Skin of body (tissue), 3 donors: ENCODE measurements at places on chromosomes 4 and X.

- no peak for DNase-seq
These were observed 6.2 kb upstream of the MOB1B start for GRCh38 chr4:70895811-70896491.

GRCh38 chr4:168374772-168375523, 56.4 kb upstream of the DDX60 start:
- no peak for DNase-seq

DNA sequence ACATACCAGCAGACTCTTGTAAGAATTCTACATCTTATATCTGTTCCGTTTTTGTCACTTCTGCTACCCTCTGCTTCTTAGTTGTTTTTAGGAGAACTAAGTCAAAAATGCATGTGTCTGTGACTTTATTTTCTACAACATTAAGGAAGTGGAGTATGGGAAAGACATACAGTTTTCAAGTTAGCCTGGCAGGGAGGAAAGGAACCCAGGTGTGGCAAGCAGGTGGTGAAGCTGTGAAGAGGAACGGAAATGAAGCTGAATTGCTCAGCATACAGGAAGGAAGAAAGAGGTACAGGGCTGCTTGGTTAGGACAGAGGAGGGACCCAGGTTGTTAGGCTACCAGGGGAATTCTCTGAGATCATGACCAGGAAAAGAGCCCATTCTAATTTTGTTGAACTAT, 9.4 kb downstream of the GPRIN3 start:
- no peak for DNase-seq

DNA sequence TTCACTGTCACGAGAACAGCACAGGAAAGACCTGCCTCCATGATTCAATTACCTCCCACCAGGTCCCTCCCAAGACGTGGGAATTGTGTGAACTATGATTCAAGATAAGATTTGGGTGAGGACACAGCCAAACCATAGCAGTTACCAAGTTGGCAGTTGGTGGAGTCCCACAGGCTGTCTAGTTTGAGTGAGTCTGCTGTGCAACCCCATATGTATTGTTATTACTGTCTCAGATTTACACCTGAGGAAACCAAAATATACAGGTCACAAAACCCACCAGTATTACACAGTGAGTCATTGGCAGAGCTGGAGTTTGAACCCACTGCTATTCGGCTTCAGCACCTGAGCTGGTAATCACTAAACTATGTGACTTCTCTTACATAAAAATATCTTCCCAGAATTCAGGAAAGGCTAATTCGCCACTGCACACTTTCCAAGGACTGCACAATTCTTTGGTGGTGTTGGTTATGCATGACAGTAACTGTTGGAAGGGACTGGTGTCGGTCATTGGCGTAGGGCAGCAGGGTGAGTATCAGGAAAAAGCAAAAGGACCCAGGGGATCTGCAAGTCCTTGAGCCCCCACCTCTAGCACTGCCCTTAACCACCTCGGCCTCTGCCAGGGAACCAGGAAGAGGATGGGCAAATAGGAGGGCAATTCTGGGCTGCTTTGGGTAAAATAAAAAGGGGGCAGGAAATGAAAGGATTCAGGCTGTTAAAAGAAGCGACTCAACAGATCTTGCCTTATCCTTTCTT, 110.1 kb downstream of the USP46 start:
- DNase-seq, result no peak

DNA sequence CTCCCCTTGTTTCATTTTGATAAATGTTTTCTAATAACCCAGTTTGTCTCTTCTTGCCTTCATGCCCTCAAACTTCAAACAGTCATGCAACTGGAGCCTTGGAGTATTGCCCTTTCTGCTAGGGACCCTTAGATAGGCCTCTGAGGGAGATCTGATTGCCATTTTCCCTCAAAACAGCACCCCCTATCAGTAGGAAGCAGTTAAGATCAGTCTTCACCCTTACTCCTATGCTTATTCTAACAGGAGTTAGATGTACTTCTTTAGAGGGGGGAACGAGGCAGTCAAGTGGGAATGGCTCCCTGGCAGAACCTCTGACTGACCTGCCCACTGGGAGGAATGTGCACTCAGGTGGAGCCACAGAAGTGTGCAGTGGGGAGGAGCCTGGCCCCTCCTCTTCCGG, 74.1 kb downstream of the FAM47A start:
- no peak for DNase-seq

DNA sequence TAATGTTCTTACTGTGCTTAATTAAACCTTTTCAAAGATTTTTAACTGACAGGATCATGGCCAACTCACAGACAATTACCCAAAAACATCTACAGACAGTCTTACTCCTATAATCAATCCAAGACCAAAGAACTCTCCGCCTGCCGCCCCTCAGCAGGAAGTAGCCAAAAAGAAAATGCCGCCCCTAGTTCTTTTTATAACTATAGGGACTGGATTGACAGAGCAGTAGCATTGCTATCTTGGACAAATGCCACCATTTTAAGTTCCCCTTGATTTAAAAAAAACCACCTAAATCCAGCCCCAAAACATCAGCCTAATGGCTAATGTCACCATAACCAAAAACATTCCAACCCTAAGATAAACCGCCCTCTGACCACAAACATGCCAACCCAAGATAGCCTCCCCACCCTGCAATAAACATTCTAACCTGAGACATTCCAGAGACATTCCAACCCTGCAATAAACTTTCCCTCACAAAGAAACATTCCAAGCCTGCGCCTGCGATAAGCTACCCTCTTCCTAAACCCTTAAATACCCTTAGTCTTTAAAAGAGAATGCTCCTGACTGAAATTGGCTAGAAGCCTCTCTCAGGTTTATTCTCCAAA, 77.0 kb downstream of the COQ2 start:
- no peak for DNase-seq

DNA sequence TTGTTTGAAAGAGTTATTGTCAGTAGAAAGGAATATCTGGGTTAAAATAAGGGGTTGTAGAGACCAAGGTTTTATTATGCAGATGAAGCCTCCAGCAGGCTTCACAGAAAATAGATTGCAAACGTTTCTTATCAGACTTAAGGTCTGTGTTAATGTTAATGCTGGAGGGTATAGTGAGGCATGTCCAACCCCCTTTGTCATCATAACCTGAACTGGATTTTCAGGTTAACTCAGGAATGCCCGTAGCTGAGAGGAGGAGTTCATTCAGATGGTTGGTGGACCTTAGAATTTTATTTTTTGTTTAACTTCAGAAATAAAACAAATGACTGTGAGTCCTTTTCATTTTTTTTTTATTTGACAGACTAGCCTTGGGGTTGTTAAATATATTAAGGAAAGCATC, 354.1 kb downstream of the GPM6A start:
- no peak for DNase-seq

DNA sequence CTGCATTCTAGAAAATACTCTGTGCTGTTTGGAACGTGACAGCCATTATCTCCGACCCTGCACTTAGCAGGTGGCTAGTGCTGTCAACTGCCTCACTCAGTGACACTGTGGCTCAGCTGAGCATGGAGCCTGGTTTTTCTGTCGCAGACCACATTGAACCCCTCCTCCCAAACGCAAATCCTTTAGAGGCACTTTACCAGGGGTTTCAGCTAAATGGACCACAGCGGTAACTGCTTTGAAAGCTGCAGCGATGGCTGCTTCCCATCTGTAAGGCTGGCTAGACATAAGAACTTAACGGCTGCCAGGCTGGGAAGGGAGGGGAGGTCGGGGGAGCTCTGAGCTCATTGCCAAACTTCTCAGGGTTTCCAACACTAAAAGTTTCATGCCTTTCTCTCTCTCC, 8.1 kb downstream of the SLC34A2 start:
- peak; percentile 26 for DNase-seq

GRCh38 chrX:13937370-13938050, 92.2 kb downstream of the GEMIN8 start:
- peak; percentile 6 for DNase-seq

- no peak for DNase-seq
These were observed 89.1 kb upstream of the TSPAN5 start for GRCh38 chr4:98747393-98748091.

GRCh38 chrX:47234583-47234982, 1.8 kb downstream of the USP11 start:
- no peak for DNase-seq

DNA sequence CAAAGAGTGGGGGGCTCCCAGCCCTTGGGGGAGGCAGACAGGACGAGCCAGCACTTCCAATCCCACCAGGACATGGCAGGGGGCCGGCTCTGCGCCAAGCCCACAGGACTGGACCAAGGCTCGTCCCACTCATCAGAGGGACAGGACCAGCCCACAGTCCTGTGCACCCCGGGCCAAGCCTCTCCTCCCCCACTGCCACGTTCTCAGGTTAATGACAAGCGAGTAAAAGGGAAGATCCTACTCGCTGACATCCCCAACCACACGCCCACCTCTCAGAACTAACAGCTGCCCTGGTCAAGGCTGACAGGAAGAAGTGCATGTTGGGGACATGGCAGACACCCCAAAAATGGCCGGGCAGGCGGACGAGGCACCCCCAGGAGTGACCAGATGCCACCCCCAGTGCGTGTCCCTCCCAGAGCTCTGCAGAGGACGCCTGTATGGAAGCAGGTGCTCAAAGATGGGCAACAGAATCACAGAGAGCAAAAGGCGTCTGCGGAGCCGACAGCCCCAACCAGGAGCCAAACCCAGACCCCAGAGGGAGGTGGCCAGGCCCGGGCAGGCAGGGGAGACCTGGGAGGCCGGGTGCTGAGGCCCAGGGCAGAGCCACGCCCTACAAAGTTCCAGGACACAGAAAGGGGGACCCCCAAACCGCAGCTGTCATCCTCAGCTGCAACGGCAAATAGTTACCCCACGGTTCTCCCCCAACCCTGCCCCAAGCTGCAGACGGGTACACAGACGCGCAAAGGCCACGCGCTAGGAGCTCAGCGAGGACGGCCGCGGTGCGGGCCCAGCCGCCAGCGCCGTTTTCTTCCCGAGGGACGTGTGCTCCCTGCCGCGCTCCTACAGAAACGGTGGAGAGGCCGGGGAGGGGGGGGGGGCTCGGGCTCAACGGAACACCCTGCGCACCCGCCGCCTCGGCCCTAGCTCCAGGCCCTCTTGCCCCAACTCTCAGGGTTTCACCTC, 1.7 kb downstream of the CTBP1 start:
- DNase-seq, result no peak

DNA sequence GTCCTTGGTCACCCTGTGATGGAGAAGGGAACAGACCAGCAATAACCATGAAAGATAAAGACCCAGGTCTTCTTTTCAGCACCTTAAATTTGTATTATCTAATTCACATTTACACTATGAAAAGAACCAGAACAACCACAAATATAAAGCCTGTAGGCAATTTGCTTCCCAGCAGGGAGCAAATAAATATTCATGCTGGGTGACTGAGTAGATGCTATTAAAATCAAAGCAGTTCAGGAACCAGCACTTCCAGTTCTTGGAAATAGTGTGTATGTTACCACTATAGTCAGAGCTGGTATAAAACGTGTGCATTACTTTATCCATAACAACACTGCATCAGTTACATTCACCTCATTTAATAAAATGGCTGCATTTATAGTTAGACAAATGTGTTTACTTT, 177.8 kb upstream of the ETNPPL start:
- DNase-seq, result no peak

GRCh38 chr4:119300101-119300978, 21.6 kb downstream of the FABP2 start:
- DNase-seq, result no peak

DNA sequence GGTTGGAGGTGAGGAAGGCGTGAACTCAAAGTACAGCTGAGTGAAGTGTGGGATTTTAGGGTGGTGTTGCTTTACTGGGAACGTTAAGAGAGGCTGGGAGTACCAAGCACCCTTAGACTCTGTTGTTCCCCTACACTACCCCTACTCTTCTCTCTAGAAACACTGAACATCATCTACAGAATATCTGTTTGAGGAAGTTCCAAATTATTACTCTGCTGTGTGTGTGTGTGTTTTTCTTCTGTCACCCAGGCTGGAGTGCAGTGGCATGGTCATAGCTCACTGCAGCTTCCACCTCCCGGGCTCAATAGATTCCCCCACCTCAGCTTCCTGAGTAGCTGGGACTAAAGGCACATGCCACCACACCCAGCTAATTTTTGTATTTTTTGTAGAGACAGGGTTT, 76.7 kb upstream of the AP1S2 start:
- no peak for DNase-seq

- DNase-seq, result no peak
These were observed 119.6 kb downstream of the KLHL13 start for GRCh38 chrX:117996918-117997480.

- DNase-seq, result no peak
These were observed 172.3 kb upstream of the RPS6KA3 start for GRCh38 chrX:20438871-20439526.

GRCh38 chr4:15888515-15888914, 50.0 kb downstream of the FGFBP1 start:
- no peak for DNase-seq

- DNase-seq, result no peak
These were observed 178.8 kb downstream of the DCLK2 start for GRCh38 chr4:150256841-150257730.

DNA sequence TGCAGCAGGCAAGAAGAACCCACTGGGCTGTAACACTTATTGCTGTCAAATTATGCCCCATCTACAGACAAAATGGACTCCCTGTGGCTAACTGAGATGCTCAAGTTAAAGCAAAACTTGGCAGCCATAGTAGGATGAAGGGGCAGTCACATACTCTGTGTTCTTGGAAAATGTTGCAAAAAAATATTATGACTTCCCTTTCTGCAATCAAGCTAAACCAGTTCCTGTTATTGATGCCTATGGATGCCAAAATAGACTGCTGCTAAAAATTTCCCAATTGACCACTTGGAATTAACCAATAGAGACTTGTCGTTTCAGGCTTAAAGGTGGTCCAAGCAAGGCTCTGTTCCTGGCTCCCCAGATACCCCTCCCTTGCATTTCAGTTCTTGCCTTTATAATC, 49.5 kb downstream of the IQCM start:
- DNase-seq, result no peak

DNA sequence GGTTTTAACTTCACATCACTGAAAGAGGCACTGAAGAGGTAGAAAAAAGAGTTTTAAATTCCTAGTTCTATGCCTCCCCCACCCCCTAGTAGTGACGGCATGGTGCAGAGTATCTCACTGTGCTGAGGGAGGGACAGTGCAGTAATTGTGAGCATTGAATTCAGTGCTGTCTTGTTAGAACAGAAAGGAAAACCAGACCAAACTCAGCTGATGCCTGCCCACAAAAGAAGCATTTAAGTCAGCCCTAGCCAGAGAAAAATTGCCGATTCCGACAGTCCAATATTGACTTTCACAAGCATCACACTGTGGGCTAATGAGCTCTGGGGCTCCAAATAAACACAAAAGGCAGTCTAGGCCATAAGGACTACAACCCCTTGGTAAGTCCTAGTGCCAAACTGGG, 417.7 kb downstream of the AR start:
- no peak for DNase-seq
